C1 segment of cervical spinal cord (tissue), 14 donors: ENCODE measurements at places on chromosomes 1 and 21.

DNA sequence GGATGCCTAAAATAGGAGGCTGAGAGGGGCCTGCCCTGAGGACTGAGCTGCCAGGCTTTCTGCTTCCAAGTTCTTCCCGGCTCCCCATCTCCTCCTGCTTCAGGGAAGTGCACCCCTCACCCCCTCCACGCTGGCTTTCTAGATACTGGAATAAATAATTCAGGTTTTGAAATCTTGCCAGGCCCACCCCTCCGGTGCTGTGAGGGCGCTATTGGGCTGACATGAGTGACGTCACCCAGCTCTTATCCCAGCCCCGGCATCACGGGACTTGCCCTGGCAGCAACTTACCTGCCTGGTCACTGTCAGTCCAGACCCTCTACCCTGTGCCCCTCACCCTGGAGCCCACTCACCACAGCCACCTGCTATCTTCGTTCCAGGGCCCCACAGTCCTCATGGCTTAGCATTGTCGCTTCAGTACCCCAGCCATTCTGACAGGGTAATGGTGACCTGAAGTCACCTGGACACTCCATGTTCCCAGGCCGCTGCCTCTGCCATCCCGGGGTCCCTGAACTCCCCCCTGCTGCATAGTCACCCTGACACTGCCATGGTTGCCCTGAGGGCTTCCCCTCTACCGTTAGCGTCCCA is 819 bp upstream of the GPR3 start:
- peak; percentile 20 for DNase-seq

- DNase-seq, result no peak
Measured at GRCh38 chr21:28402616-28402989, 590.1 kb downstream of the LTN1 start.

DNA sequence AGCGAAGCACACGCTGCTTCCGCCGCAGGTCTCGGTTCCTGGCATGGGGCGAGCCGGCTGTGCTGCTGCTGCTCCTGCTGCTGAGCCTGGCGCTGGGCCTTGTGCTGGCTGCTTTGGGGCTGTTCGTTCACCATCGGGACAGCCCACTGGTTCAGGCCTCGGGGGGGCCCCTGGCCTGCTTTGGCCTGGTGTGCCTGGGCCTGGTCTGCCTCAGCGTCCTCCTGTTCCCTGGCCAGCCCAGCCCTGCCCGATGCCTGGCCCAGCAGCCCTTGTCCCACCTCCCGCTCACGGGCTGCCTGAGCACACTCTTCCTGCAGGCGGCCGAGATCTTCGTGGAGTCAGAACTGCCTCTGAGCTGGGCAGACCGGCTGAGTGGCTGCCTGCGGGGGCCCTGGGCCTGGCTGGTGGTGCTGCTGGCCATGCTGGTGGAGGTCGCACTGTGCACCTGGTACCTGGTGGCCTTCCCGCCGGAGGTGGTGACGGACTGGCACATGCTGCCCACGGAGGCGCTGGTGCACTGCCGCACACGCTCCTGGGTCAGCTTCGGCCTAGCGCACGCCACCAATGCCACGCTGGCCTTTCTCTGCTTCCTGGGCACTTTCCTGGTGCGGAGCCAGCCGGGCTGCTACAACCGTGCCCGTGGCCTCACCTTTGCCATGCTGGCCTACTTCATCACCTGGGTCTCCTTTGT is 2.6 kb downstream of the TAS1R3 start:
- no peak for DNase-seq

GRCh38 chr21:45088729-45089128 is 14.3 kb downstream of the ADARB1 start:
- DNase-seq, result no peak

DNA sequence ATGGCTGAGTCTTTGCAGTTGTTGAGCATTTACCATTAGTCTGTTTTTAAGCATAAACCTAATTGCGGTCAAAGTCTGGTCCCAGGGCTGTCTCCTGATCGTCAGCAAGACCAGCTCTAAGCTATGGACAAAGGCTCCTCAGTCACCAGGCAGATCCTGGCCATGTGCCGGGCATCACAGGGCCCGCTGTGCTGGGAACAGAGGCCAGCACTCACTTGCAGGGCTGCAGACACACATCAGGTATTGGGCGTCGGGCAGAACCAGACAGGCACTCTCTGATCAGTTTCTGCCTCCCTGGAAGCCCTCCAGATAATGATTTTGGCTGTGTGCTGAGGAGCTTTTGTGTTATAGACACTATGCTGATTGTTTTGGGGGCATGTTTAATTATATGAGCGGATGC is 26.6 kb downstream of the TMEM51 start:
- DNase-seq, result peak; percentile 70

DNA sequence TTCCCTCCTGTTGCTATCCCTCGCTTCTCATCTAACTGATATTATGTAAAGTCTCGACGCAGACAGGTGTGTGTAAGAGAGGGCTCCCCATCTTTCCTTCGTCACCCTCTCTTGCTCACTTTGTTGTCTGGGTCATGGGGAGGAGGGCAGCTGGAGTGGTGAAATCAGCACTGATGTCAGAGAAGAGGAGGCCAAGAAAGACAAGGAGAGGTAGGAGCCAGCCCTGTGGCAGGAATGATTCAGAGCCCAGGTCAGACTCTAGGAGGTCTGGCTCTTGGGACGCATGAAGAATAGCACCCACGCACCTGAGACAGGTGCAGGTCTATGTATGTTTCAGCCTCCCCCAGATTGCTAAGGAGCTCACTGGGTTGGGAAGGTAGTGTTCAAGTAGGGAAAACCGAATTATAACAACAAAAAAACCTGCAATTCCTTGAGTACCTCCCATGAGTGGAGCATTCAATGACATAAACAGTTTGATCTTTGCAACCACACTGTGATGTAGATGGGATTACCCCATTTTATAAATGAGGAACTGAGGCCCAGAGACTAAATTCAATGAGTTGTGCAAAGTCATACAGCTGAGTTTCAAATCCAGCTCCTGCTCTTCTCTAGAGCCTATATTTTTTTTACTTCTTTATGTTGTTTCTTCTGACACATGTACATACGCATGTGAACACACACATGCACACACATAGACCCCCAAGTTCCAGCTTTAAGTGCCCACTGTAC is 10.4 kb downstream of the NUAK2 start:
- DNase-seq, result no peak

- no peak for DNase-seq
Measured at GRCh38 chr1:81226603-81226928, 574.2 kb upstream of the ADGRL2 start.

- no peak for DNase-seq
Measured at GRCh38 chr1:155191904-155192303, 15.8 kb downstream of the THBS3 start.

DNA sequence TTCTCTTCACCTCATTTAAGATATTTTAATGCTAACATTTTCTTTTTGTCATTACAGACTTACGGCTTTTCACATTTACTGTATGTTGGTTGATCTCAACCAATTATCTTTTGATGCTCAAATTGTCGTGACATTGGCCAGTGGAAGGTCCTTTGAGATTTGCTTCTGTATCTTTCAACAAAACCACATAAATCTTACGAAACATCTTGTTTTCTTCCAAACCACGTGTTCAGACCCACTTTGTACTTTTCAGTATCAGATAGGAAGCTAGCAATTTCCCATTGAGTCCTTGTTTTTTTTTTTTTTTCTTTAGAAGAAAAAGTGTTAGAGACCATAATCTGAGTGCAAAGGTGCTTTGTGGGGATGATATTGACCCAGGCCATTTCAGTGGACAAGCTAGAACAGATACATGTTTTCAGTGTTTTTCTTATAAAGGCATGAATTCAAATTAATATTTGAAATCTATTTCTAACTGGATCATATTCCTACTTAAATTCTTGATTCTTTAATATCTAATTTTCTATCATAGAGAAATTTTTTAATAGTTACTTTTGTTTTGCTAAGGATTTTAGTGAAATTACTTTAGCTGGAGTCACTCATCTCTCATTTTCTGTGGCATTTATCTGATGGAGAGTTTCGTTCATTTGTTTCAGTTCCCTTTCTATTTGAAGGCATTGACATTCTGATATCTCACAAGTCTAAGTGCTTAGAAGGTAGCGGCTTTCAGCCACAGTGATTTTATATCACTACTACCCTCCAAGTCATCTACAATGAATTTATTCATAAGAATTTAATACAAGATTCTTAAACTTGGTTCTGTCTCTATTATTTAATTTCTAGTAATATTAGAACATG is 26.7 kb downstream of the ATG4C start:
- no peak for DNase-seq

DNA sequence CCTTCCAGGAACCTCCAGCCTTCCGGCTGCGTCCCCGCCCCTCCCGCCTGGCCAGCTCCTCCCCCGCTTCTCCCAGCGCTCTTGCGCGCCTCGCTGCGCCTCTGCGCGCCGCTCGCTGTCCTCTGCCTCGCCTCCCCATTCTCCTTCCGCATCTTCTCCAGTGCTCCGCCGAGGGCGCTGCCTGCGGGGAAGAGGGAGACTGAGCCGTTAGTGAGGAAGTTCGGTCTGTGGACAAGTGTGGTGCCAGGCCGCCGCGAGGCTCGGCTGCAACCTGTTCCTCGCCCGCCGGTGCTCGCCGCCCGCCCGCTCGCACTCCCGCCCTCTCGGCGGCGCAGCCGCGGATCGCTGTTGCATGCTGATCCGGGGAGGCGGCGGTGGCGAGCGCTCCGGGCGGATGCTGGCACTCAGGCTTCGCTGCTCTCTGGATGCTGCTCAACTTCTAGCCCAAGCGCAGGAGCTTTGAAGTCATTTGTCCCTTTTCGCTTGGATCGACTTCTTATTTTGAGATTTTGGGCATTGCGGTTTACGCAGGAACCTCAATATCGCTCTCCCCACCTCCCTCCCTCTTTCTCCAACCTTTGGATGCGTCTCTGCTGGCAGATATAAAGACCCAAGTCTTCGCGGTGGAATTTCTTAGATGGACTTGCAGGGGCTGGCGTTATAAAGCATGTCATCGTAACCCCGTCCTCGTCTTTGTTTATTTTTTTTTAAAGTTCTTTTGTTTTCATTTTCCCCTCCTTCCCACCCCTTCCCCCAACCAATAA is 614 bp upstream of the CACNA1E start:
- DNase-seq, result no peak

GRCh38 chr1:30117685-30118084 is 605.7 kb downstream of the MATN1 start:
- no peak for DNase-seq

DNA sequence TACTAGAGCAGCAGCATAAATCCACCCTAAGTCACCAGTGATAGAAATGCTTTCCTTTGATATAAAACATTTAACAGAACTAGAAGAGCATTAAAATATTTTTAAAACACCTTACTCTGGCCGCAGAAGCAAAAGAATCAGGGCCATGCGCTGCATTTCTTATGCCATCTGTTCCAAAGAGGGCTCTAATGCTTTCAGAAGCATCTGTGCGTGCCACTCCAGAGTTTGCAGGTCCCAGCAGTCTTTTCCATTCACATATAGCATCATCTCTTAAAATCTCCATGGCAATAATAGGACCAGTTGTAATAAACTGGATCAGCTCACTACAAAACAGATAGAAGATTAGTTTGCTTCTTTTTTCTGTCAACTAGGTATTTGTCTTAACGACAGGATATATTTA is 69.2 kb downstream of the NME7 start:
- DNase-seq, result no peak

DNA sequence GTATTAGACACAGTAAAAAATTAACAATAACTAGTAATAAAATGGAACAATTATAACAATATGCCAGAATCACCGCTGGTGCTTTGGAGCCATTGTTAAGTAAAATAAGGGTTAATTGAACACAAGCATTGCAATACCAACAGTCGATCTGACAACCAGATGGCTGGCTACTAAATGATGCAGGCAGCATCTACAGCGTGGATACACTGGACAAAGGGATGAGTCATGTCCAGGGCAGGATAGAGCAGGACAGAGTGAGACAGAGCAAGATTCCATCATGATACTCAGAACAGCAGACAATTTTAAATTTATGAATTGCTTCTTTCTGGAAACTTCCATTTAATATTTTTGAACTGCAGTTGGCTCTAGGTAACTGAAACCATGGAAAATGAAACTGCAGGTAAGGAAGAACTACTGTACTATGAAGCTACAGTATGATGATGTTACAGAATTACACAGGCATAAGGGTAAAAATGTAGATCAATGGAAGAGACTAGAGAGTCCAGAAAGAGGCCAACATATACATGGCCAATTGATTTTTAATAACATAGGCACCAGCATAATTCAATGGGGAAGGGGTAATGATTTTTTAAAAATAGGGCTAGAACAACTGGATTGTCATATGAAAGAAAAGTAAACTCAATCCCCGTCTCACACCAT is 168.7 kb downstream of the RRAGC start:
- DNase-seq, result no peak
